8988T (cell line): ENCODE measurements at places on chromosomes 5 and 9.

GRCh38 chr5:151104795-151105194 lies 24.0 kb upstream of the TNIP1 start:
- DNase-seq: no peak

DNA sequence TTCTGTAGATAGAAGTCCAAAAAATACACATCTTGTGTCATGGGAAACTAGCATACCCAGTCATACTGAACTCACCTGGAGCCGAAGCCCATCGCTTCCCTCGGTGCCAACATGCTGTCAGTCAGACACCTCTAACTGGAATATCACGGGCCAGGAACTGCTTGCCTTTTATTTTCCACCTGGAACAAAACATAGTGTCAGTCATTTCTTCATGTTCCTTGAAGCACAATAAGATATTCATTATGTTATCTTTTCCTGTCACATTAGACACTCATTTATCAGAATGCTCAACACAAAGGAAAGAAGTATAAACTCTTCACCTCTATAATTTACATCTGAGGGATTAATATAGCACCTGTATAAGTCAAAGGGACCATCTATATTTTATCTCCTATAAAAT lies 674.4 kb downstream of the PTPRD start:
- no peak for DNase-seq

- DNase-seq: no peak
These were observed 235.7 kb downstream of the ENC1 start for GRCh38 chr5:74404574-74405508.

GRCh38 chr5:82257729-82258128 lies 20.4 kb downstream of the RPS23 start:
- DNase-seq: no peak
